Body of pancreas (tissue), 4 donors: ENCODE measurements at places on chromosomes 13 and 19. TPM values are rescaled to one million over a fixed set of nuclear protein-coding genes. Genes with fewer than 3 reads are reported as not detected.

DNA sequence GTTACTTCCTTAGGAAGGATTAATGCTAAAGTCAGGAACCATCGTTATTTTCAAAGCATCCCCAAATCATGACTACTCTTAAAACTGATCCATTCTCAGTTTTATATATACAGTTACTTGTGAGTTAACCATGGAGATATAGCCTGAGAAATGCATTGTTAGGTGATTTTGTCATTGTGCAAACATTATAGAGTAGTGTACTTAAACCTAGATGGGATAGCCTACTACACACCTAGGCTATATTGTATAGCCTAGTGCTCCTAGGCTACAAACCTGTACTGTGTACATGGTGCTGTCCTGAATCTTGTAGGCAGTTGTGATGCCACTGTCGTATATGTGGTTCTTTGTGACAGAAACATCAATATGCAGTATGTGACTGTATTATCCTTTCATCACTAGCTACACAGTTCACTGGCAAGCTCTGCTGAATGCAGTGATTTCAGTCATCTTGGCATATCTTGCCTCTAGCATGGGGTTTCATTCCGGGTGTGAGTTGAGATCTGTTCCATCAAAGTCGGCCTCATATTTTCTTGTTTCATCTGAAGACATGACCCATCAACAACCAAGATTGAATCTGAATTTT is 45.3 kb downstream of the CDK8 start:
- H3K27ac ChIP-seq: no peak overlapping the region
- H3K36me3 ChIP-seq: no peaks in the 10 kb centered on the region
- H3K4me1 ChIP-seq: no peaks in the 10 kb centered on the region
- H3K4me3 ChIP-seq: no peak overlapping the region
- DNase-seq: no peak

The GAPDHS gene
- total RNA-seq: not detected

The ZNF540 gene
- 6.5 TPM for total RNA-seq

DNA sequence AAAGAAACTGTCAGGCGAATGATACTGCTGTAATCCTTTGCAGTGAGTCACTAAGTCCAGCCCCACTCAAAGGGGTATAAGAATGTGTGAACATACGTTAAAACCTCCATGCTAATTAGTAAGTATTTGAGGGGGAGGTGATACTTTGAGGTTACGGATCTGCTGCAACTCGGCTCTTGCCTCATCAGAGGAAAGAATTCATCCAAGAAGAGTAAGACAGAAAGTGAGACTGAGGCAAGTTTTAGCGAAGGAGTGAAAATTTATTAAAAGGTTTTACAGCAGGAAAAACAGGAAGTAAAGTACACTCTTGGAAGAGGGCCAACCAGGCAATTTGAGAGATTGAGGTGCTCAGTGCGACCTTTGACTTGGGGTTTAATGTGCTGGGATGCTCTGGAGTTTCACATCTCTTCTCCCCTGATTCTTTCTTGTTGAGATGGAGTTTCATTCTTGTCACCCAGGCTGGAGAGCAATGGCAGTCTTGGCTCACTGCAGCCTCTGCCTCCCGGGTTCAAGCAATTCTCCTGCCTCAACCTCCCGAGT is 9.8 kb downstream of the CLEC4M start:
- H3K36me3 ChIP-seq: no peaks in the 10 kb centered on the region
- no peak for DNase-seq
- H3K27ac ChIP-seq: no peak overlapping the region
- no peaks in the 10 kb centered on the region for H3K4me1 ChIP-seq
- H3K27me3 ChIP-seq: no peaks in the 10 kb centered on the region
- no peak overlapping the region for H3K4me3 ChIP-seq

The PDE4C gene
- total RNA-seq: 0.26 TPM

DNA sequence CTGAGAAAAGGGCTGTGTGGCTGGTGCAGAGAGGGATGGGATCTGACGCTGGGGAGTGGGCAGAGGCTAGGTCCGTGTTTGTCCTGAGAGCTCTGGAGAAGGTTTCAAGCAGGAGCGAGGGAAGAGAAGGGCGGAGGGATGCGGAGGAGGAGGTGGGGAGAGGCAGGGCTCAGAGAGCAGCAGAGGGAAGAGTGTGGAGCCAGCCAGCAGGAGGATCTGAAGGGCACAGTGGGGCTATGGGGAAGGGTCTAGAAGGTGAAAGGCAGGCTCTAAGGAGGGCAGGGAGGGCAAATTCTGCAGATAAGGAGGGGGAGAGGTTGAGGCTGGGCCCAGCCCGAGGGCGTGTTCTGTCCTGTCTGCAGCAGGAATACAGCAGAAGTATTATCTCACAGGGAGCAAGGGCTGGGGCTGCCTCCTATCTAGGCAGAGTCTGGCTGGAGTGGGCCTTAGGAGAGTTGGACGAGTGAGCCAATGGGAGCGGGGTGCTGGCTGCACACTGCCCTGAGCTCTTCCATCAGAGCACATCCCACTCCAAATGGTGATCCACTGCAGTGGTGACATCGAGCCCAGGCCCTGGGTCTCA is 6.1 kb downstream of the AP2A1 start:
- peaks cover 10% of the 10 kb centered on the region for H3K4me1 ChIP-seq
- no peak overlapping the region for H3K27ac ChIP-seq
- no peak for DNase-seq
- no peaks in the 10 kb centered on the region for H3K36me3 ChIP-seq
- H3K4me3 ChIP-seq: no peak overlapping the region

The THSD8 gene
- total RNA-seq: not detected

The OR7C1 gene
- total RNA-seq: not detected

The UBE2L5 gene
- not detected for total RNA-seq

DNA sequence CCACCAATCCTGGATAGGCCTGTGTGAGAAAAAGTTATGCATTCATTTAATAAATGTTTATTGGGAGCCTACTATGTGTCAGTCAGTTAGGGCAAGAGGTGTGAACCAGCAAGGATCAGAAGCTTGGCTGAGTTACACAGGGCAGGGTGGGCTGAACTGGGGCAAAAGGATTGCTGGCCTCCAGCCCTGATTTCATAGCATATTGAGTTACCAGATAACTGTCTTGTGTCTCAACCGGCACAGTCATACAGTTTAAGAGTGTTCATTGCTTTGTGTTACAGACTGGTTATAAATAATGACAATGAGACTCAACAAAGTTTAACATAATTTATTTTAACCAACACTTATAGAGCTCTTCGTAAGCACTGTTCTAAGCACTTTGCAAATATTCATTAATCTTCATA is 253.8 kb downstream of the DLEU7 start:
- no peak for DNase-seq
- H3K27ac ChIP-seq: no peak overlapping the region
- no peak overlapping the region for H3K4me3 ChIP-seq
- no peaks in the 10 kb centered on the region for H3K4me1 ChIP-seq

The FCER2 gene
- total RNA-seq: not detected

- no peak overlapping the region for H3K27ac ChIP-seq
- no peaks in the 10 kb centered on the region for H3K36me3 ChIP-seq
- no peak overlapping the region for H3K4me3 ChIP-seq
- no peaks in the 10 kb centered on the region for H3K4me1 ChIP-seq
- no peaks in the 10 kb centered on the region for H3K27me3 ChIP-seq
- DNase-seq: peak; percentile 75
Measured at GRCh38 chr19:40974633-40975037, 16.4 kb upstream of the CYP2B6 start.

The ARHGAP45 gene
- 13.2 TPM for total RNA-seq

The SIGLEC6 gene
- total RNA-seq: not detected

DNA sequence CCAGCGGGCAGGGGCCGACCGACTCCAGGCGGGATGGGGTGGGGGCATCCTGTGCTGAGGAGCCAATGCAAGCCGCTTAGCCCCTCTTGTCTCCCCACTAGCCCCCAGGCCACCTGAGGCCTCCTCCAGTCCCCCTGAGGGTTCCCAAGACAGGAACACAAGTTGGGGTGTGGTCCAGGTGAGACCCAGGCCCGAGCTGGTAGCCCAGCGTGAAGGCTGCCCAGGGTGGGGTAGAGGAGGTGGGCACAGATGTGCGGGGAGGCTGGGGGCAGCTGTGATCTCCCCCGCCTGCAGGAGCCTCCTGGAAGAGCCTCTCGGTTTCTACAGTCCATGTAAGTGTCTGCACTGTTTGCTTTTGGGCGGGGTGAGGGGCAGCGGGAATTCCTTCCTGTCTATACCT is 10.4 kb downstream of the TLE6 start:
- H3K27ac ChIP-seq: no peak overlapping the region
- no peaks in the 10 kb centered on the region for H3K27me3 ChIP-seq
- H3K4me1 ChIP-seq: peaks cover 18% of the 10 kb centered on the region
- H3K4me3 ChIP-seq: no peak overlapping the region
- no peaks in the 10 kb centered on the region for H3K36me3 ChIP-seq
- no peak for DNase-seq

DNA sequence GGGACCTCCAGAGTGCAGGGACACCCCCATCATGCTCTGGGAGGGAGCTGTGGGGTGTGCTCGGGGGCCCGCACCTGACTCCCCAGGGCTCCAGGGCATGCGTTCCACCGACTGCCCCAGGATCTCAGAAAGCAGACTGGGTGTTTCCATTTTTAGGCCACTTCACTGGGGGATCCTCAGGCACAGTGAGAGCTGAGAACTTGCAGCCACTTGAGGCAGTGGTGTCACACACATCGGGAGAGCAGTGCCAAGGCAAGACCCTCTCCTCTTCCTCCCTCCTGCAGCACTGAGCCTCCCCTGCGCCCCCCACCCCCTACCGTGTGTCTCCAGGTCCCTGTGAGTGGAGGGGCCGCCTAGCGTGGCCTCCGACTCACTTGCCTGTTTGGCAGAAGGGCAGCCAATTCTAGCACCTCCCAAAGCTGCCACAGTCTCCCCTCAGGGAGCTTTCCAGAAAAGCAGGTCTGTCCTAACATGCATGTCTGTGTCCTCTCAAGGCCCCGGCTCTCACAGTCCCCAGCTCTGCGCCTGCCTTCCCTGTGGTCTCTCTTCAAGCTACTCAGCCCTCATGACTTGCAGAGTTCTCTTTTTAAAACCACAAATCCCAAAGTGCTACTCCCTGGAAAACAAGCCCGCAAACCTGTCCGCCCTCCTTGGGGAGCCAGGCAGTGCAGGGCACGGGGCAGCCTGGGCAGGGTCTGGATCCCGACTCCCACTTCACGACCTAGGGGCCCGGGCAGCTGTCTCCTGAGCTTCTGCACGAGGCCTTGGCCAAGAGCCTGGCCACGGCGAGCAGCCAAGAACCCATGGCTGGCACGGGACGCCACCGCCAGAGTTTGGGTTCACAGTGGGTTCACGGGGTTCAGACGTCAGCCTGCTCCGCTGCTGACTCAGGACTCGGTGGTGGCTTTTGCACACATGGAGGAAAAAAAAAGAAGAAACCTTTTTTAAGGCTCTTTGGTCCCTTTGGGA is 94.1 kb downstream of the STK24 start:
- H3K4me1 ChIP-seq: peaks cover 54% of the 10 kb centered on the region
- peak overlapping the region; percentile 98 for H3K27ac ChIP-seq
- no peaks in the 10 kb centered on the region for H3K36me3 ChIP-seq
- DNase-seq: peak; percentile 86

- H3K4me1 ChIP-seq: no peaks in the 10 kb centered on the region
- H3K27ac ChIP-seq: no peak overlapping the region
- no peak overlapping the region for H3K4me3 ChIP-seq
- H3K27me3 ChIP-seq: peaks cover 6% of the 10 kb centered on the region
- peak; percentile 26 for DNase-seq
- H3K36me3 ChIP-seq: no peaks in the 10 kb centered on the region
Measured at GRCh38 chr19:31448221-31448657, 99.0 kb upstream of the TSHZ3 start.

DNA sequence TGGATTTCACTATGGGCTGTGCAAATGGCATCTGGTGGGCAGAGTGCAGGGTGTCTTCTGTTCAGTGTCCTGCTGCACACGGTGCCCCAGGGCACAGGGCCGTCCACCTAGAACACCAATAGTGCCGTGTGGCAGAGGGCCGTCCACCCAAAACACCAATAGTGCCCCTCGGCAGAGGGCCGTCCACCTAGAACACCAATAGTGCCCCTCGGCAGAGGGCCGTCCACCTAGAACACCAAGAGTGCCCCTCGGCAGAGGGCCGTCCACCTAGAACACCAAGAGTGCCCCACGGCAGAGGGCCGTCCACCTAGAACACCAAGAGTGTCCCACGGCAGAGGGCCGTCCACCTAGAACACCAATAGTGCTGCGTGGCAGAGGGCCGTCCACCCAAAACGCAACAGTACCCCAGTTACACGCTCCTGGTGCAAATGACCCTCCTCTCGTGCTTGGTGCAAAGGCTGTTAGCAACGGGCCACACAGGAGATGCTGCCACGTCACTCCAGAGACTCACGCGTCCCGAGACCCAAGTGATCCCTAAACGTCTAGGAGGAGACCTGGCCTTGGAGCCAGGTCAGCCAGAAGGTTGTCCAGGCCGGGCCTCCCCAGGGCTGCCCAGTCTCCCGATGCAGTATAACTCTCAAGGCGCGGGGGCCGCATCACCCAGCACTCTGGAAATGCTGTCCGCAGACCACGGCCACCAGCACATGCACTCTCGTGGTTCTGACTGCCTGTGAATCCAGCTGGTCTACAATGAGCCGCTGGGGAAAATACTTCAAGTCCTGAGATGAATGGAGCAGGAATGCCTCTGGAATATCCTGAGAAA is 51.5 kb downstream of the RASA3 start:
- no peak overlapping the region for H3K4me3 ChIP-seq
- peak overlapping the region; percentile 72 for H3K27ac ChIP-seq
- H3K4me1 ChIP-seq: peaks cover 38% of the 10 kb centered on the region
- no peaks in the 10 kb centered on the region for H3K36me3 ChIP-seq

DNA sequence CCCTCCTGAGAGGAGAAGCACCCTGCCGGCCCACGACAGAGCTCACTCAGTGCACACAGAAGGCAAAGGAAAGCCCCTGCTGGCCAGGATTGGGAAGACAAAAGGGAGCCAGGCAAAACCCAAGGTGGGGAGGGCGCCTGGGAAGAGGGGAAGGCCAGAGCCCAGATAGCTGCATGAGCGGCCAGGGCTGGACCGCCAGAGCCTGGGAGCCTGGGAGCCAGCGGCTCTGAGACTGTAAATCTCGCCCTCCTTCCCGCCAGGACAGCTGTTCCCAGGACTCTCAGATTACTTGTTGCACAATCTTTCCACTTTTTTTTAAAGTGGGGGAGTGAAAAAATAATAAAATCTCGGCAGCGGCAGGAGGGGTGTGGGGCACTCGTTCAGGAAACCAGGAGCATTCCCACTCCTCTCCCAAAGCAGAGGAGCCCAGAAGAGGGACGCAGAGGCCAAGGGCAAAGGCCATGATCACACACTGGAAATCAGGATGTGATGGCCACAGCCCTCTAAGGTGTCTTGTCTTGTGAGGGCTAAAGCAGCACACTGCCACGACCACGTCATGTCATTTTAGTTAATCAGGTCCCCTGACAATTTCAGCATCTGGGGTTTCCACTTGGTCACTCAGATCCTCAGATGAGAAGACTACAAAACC is 19.6 kb upstream of the EPHX3 start:
- H3K4me3 ChIP-seq: no peak overlapping the region
- H3K36me3 ChIP-seq: peaks cover 43% of the 10 kb centered on the region
- no peaks in the 10 kb centered on the region for H3K27me3 ChIP-seq
- peak; percentile 60 for DNase-seq

The CRX gene
- total RNA-seq: not detected

DNA sequence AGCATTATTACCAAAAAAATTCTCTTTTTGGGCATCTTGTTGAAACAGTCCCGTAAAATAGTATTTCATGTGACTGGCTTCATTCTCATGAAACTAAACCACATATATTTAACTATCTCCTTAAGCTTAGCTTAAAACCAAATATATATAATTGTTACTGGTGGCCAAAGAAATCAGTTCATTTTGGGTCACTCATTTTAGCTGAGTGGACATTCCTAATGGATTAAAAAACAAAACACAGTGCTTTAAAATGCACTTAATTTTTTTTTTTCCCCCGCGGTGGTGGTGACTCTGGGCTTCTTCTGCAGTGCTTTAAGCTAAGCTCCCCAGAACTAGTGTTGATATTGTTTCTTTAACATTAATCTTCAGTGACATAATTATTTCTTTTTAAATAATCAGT is 540.1 kb downstream of the GPC6 start:
- no peaks in the 10 kb centered on the region for H3K36me3 ChIP-seq
- no peak overlapping the region for H3K27ac ChIP-seq
- H3K4me1 ChIP-seq: peaks cover 19% of the 10 kb centered on the region
